ENCODE measurements at places on chromosomes 4 and X.

DNA sequence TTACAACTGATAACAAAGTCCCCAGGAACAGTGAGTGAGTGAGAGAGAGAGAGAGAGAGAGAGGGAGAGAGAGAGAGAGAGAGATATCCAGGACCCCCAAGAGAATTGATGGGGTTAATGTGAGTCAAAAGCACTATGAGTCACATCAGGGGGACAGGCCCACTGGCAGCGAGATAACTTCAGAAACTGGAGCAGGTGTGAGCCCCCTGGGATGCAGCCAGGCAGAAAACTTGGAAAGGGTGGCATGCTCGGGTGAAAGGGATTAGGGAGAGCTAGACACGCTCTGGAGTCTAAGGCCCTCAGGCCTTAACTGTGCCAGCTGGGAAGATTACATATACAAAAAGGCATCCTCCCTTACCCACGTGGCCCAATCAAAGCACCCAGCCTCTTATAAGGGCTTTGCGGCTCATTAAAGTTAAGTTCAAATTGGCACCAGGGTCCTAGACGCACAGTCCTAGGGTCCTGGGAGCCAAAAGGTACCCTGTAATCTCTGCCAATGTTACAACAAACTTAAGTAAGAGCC is 841 bp downstream of the ACOT9 start:
- DNase-seq = peak; percentile 69

DNA sequence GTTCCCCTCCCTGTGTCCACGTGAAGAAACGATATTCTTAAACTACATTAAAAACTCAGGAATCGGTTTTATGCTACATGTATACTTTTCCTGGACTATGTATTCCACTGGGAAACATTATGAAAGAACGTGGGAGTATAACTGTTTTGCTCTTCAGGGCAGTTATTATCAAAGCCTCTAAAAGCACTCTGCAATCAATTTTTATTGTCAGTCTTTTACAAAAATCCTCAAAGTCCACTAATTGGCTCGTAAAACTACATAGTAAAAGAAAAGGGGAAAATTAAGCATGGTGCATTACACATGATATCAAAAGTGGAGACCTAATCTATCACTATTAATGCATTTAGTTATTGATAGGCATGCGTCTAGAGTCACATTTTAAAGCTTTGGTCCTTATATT is 11.4 kb upstream of the CFAP299 start:
- no peak for DNase-seq

GRCh38 chr4:139986106-139986505 is 167.9 kb downstream of the MAML3 start:
- no peak for DNase-seq

DNA sequence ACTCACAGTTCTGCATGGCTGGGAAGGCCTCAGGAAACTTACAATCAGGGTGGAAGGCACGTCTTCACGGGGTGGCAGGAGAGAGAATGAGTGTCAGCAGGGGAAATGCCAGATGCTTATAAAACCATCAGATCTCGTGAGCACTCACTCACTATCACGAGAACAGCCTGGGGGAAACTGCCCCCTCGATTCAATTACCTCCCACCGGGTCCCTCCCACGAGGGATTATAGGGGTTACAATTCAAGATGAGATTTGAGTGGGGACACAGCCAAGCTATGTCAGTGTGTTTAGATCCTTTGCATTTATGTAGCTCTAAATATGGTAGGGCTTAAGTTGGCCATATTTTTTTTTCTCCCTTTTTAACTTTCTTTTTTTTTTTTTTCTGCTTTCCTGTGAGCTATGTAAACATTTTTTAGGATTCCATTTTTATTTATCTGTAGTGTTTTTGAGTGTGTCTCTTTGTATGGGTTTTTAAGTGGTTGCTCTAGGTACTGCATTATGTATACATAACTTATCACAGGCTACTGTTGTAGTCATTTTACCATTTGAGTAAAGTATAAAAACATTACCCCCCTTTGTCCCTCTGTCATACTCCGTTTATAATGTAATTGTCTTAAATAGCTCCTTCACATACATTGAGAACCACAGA is 79.0 kb downstream of the ADRA2C start:
- no peak for DNase-seq

- DNase-seq = no peak
Observed at GRCh38 chrX:13094828-13095341, 50.5 kb upstream of the FAM9C start.

DNA sequence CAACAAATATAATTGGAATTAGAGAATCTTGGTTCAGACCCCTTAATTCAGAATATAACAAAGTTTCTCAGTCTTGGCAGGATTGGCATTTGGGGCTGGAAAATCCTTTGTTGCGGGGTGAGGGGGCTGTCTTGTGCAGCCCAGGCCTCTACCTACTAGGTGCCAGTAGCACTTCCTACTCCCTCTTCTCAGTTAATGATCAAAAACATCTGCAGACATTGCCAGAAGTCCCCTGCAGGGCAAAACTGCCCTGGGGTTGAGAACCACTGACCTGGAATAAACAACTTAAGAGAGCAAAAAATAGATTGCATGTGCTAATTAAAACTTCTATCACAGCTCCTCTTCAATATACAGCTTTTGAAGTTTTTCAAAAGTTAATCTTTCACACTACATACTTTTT is 36.7 kb upstream of the CXorf38 start:
- DNase-seq = no peak

DNA sequence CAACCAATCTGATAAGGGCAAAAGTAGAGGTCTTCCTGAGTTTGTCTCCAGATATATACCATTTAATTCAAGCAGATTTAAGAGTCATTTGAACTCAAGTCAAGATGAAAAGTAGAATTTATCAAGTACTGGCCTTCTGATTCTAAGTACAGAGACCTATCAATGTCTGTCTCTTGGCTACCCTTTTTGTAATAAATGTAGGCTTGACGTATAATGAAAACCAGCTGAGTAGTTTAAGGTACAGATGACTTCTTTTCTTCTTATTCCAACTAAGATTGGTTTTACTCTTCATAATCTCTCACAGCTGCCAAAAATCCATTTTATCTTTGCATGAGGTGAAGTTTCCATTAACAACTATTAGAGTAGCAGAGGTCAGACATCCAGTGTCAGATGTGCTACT is 867.6 kb downstream of the FAT4 start:
- no peak for DNase-seq

- DNase-seq = no peak
Observed at GRCh38 chrX:47797084-47797483, 39.6 kb upstream of the ZNF81 start.

GRCh38 chr4:52195869-52196268 is 144.8 kb downstream of the SPATA18 start:
- no peak for DNase-seq

GRCh38 chr4:185656467-185656931 is 121.2 kb upstream of the PDLIM3 start:
- DNase-seq = peak; percentile 69

DNA sequence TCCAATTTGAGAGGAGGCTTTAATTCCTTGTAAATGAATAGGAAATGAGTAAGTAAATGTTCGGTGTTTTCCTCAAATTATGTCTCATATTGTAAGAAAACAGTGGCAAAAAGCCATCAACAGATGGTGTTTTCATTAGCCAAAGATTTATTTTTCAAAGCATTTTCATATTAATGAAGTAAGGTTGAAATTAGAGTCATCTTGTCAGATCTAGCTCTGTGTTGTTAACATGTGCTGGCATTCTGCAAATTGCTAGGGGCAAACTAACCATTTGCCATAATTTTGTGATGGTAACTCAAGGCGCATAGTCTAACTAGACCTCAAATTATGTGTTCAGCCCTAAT is 24.7 kb downstream of the MID2 start:
- DNase-seq = no peak

- no peak for DNase-seq
Observed at GRCh38 chr4:23878912-23879732, 10.7 kb downstream of the PPARGC1A start.

DNA sequence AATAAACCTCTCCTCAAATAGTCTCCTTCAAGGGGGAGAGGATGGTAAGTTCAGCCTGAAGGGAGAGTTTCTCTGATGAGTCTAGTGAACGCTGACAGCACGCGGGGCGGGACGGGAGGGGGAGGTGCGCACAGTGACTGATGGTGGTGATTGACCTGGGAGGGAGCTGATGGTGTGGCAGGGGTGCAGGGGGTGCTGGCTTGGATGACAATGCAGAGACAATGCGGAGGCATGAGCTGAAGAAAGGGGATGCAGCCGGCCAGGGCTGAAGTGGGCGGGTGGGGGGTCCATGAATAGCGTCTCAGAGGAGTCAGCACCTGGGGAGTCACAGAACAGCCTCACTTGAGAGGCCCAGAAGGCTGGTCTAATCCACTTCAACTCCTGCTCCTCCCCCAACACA is 142.5 kb upstream of the PJA1 start:
- no peak for DNase-seq

DNA sequence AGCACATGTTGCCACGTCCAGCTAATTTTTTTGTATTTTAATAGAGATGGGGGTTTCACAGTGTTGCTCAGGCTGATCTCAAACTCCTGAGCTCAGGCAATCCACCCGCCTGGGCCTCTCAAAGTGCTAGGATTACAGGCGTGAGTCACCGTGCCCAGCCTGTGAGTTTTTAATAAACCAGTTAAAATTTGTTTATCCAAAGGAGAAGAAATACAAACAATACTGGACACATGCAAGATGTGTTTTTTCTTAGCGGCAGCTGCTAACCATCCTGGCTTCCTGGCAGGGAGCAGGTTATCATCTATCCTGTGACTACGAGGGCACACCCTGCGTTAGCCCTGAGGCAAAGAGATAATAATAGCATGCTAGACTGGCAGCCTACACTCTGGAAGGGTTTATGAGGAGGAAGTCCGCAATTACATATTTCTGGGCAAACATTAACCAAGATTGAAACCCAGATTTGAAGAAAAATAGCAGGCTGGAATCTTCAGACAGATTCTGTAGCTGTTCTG is 191.4 kb downstream of the SPRY1 start:
- DNase-seq = peak; percentile 88

DNA sequence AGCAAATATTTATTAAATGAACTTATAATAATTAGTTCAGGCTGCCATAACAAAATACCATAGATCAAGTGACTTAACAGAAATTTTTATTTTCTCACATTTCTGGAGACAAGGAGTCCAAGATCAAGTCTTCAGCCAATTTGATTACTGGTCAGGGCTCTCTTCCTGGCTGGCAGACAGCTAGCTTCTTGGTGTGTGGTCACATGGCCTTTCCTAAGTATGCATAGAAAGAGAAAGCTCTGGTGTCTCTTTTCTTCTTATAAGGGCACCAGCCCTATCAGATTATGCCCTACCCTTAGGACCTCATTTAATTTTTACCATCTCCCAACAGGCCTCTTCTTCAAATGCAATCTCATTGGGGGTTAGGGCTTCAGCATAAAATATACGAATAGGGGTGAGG is 438.5 kb upstream of the INTU start:
- DNase-seq = no peak

GRCh38 chr4:54076673-54077072 is 12.3 kb upstream of the CHIC2 start:
- no peak for DNase-seq

DNA sequence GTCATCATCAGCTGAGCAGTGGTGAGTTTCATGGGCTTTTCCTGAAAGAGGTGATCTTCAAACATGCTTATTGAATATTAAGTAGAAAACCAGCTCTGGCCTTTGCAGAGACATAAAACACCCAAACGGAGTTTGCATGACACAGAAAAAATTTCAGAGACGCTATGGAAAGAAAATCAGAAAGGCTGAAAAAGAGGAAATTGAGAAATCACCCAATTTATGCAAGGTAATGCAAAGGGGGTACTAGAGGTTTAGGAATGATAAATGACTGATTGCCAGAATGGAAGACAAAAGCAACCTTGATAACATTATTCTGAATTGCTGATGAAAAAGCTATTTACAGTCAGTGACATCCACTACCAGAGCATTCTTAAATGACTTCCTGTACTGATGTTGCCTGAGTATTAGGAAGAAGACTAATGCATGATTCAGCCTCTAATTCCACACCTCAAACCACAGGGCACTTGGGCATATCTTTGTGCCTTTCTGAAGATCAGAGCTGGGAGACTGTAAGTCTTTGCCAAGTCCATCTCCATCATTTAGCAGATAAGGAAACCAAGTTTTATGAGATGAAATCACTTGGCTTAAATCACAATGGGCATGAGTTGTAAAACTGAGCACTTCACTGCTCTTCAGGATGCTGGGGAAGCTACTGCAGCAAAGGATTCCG is 565.7 kb downstream of the PPARGC1A start:
- no peak for DNase-seq

GRCh38 chr4:119728692-119729593 is 100.3 kb upstream of the PDE5A start:
- no peak for DNase-seq

- no peak for DNase-seq
Observed at GRCh38 chr4:31737419-31737818, 1017.2 kb downstream of the PCDH7 start.

DNA sequence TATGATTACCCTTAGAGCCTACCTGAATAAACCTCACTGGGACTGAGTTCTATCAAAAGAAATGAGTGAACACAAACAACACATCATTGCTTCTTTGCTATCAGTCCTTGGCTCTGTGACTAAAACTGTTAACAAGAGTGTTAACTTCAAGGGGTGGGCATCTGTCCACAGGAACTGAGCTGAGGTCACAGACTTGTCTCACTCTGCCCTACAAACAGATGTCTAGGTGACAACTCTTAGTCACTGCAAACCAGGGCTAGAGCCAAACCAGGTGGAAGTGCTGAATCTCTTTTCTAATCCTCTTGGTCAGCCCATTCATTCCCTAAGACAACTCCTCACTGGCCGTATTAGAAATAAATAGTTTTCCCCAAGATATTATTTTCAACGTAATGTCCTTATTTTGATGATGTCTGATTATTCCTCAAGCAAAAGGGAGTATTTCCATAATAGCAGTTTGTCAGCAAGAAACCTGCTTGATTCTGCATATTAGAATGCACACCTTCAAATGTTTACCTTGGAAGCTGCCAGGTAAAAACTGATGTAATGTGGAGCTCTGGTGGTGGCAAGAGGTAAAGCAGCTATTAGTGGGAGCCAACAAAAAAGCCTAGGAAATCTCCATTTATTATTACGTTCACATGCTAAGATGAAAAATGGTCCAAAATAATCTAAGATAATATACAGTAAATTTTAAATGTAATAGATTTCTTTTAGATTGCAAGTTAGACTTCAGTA is 4.0 kb downstream of the COL25A1 start:
- no peak for DNase-seq

DNA sequence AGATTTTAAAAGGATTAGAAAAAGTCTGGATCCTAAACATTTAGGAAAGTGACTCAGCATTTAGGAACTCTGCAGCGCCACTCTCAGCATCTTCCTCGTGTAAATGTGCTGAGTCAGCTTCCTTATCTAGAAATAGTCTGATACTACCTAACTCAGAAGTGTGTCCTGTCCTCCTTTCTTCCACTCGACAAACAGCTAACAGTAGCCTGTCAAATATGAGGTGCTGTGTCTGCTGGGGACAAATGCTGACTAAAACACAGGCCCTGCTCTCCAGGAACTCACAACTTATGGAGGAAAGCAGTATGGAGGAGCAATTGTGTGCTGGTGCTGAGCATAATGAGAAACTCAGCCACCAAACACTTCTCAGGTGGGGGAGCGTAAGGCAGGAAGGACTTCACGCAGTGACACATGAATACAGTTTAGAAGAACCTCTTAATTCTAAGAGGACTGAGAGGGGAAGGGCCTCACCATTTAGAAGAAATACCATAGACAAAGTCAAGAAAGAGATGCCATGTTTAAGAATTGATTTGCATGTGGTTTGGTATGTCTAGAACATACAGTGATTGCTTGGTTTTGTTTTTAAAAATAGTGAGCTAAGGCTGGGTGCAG is 125.3 kb downstream of the SOWAHB start:
- DNase-seq = no peak
